Substantia nigra (tissue), 51 donors: ENCODE measurements at places on chromosomes 13 and 19.

DNA sequence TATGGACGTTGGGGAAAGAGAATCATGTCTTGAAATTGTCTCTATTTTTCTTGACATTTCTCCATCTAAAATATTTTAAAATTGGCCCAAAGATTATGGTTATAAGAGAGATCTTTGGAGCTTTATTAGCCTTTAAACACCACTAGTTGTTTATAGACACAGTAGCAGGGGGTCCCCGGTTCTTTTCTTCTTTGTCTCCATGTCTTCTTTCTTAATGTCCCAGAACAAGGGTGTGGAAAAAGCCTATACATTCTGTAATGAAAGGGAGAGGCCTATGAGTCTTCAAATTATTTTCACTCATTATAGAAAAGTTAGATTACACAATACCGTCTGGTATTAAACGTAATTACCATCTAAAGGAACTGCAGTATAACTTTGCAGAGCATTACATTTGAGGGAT, 300.0 kb downstream of the NALCN start:
- DNase-seq: no peak

GRCh38 chr13:20514866-20515265, 10.8 kb downstream of the CRYL1 start:
- no peak for DNase-seq

GRCh38 chr13:62113179-62113578, 697.5 kb upstream of the PCDH20 start:
- no peak for DNase-seq

DNA sequence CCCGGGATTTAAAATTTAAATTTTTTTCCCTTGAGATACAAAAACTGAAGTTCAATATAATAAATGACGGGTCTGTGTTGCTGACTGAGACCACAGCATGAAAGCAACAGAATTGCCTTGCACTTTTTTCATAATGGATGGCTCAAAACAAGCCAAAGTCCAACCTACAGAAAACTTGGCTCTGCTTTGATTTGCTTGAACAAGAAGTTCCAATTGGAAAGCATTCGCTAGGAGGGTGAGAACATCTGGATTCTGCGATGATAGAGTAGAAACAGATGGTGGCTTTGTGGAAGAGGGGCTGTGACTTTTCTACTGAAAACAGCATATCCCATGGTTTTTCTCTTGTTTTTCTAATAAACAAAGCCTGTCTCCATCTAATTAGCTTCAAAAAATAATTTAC, 46.4 kb downstream of the THSD1 start:
- no peak for DNase-seq

GRCh38 chr13:32790731-32791130, 204.5 kb downstream of the PDS5B start:
- DNase-seq: no peak

- no peak for DNase-seq
Measured at GRCh38 chr13:42696191-42696590, 85.2 kb upstream of the FAM216B start.

DNA sequence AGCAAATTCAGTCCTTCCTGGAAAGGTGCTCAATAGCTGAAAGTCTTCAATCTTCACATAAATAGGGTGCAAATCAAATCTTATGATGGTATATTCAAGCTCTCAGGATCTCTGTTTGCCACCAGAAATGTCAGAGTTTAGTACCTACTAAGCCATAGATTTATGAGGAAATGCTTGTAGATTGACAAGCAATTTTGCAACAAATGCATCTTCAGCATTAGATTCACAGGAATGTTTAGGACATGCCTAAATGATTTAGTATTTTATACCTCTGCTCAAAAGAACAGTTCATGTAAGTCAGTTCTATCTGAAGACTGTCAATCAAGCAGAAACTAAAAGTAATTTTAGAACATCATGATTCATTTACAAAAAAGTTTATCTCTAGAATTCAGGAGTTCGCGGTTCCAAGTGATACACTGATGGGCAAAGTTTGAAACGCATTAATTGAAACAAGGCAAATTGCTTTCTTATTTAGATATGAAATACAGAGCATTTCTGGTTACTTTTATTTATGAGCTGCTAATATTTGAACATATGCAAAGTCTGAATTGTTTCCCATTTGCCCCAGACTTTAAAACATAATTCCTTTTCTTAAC, 65.7 kb downstream of the DACH1 start:
- no peak for DNase-seq

- DNase-seq: no peak
Measured at GRCh38 chr13:110057052-110057451, 249.9 kb downstream of the COL4A1 start.

- no peak for DNase-seq
Measured at GRCh38 chr19:32669310-32669709, 5.7 kb downstream of the ANKRD27 start.

DNA sequence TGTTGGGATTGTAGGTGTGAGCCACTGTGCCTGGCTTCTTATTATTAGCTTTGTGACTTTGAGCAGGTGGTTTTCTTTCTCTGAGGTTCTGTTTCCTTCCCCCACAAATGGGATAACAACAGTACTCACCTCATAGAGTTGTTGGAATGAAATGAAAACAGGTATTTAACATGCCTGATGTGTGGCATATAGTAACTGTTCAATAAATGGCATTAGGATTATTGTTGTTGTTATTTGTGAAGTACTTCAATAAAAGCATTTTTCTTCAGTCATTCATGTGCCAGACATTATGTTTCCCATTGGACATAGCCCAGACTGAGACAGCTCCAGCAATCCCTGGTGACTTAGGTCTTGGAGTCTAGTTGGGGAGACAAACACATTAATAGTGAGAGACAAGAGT, 1.5 kb downstream of the MEGF8 start:
- DNase-seq: no peak

GRCh38 chr13:38905861-38906260, 84.8 kb downstream of the STOML3 start:
- DNase-seq: no peak

- no peak for DNase-seq
Measured at GRCh38 chr19:54633401-54633800, 3.1 kb downstream of the LILRB1 start.

DNA sequence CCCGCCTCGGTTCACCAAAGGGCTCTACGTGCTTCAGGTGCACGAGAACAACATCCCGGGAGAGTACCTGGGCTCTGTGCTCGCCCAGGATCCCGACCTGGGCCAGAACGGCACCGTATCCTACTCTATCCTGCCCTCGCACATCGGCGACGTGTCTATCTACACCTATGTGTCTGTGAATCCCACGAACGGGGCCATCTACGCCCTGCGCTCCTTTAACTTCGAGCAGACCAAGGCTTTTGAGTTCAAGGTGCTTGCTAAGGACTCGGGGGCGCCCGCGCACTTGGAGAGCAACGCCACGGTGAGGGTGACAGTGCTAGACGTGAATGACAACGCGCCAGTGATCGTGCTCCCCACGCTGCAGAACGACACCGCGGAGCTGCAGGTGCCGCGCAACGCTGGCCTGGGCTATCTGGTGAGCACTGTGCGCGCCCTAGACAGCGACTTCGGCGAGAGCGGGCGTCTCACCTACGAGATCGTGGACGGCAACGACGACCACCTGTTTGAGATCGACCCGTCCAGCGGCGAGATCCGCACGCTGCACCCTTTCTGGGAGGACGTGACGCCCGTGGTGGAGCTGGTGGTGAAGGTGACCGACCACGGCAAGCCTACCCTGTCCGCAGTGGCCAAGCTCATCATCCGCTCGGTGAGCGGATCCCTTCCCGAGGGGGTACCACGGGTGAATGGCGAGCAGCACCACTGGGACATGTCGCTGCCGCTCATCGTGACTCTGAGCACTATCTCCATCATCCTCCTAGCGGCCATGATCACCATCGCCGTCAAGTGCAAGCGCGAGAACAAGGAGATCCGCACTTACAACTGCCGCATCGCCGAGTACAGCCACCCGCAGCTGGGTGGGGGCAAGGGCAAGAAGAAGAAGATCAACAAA, 2.6 kb downstream of the PCDH17 start:
- DNase-seq: peak; percentile 38

GRCh38 chr19:44164327-44164672, 600 bp upstream of the ZNF226 start:
- DNase-seq: no peak

GRCh38 chr13:72849571-72849970, 67.6 kb downstream of the PIBF1 start:
- DNase-seq: no peak

- DNase-seq: no peak
Measured at GRCh38 chr19:12946092-12946721, 545 bp downstream of the RAD23A start.

GRCh38 chr13:64551755-64552154, 2678.4 kb downstream of the PCDH9 start:
- no peak for DNase-seq
